ENCODE measurements at places on chromosomes 1 and 21.

- DNase-seq: peak; percentile 54
Measured at GRCh38 chr1:89820422-89821321, at the start of gene LRRC8D. LRRC8D (plus strand) TSS chr1:89821032; CDS start chr1:89933069, 112,037 bp downstream.

GRCh38 chr1:114685851-114686250 is 9.5 kb downstream of the AMPD1 start:
- no peak for DNase-seq

- DNase-seq: no peak
Measured at GRCh38 chr1:4551706-4552105, 102.7 kb upstream of the AJAP1 start.

- DNase-seq: no peak
Measured at GRCh38 chr1:151939779-151940178, 30.5 kb upstream of the THEM4 start.

GRCh38 chr1:110164725-110165350 is 14.5 kb downstream of the SLC6A17 start:
- no peak for DNase-seq

DNA sequence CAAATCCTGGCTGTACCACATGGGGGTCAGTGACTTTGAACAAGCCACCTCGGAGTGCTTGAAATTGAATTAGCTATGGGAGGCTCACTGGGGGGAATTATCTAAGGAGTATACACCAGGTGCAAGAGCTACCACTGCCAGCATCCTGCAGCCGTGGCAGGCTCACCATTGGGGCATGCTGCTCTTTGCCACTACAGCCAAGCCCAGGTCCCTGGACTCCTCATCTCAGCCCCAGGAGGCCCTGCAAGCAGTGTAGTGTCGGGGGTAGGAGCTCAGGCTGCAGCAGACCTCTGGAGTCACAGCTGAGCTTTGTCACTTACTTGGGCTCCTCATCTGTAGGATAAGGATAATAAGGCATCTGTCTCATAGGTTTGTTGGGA is 35.3 kb downstream of the ACOT11 start:
- DNase-seq: no peak

DNA sequence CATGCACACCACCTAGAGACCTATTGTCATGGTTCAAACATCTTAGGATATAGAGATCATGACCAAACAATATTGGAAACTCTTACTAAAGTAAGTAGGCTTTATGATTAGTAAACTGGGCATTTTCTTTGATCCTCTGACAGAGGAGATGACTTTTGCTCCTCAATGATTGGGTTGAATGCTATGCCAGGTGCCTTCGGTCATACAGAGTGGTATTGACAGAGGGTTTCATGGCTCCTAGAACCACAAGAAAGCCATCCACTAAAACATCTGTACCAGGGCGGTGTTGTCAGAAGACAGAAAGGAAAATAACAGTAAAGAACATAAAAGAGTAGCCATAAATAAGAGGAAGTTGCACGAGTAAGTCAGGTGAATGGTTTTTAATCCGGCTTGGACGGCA is 20.8 kb upstream of the SAMSN1 start:
- DNase-seq: no peak

Data from stimulated activated CD8-positive, alpha-beta memory T cell treated with anti-CD3 and anti-CD28 coated beads, Interleukin-4, amount 100 ng/mL, for 24 hours (primary cell).